ENCODE measurements at places on chromosomes 3 and 15. TPM values are rescaled to one million over a fixed set of nuclear protein-coding genes. Genes with fewer than 3 reads are reported as not detected.

GRCh38 chr15:86657305-86657704 lies 577.6 kb downstream of the AGBL1 start:
- DNase-seq, result no peak

GRCh38 chr3:99777210-99777549 lies 40.5 kb upstream of the CMSS1 start:
- DNase-seq, result no peak

- DNase-seq, result peak; percentile 100
These were observed 17.8 kb downstream of the RUBCN start for GRCh38 chr3:197718891-197719290.

GRCh38 chr3:94304954-94305353 lies 242.1 kb downstream of the NSUN3 start:
- no peak for DNase-seq

GRCh38 chr15:20344601-20345400 lies 196.8 kb downstream of the GOLGA6L6 start:
- DNase-seq, result no peak

- no peak for DNase-seq
These were observed 28.6 kb downstream of the KLHL6 start for GRCh38 chr3:183526838-183527427.

DNA sequence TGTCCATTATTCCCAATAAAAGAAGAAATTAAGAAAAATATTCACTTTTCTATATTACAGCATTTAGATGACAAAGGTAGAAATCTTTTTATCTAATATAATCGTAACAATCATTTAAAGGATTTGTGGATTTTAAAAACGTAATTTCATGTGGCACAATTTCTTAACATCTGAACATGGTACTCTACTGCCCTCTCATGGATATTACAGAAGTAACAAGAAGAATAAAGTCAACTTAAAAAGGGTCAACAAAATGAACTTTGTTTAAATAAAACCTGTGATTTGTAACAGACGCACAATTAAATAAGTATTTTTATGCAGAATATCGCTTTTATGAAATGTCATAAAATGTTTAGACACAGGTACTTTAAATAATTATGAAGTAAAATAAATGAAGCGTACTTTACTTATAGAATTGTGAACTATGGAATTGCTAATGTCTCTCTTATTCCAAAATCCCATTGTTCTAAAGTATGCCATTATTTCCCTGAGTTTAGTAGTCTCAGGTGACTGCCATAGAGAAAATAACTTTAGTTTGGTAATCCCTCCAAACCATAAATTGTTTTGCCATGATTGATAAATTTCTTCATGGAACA lies 366.8 kb upstream of the ZNF385D start:
- DNase-seq, result peak; percentile 4

GRCh38 chr3:31300456-31301443 lies 232.0 kb upstream of the STT3B start:
- DNase-seq, result no peak

Gene PP2D1
- not detected for total RNA-seq
